ENCODE measurements at places on chromosomes 3 and 15.

DNA sequence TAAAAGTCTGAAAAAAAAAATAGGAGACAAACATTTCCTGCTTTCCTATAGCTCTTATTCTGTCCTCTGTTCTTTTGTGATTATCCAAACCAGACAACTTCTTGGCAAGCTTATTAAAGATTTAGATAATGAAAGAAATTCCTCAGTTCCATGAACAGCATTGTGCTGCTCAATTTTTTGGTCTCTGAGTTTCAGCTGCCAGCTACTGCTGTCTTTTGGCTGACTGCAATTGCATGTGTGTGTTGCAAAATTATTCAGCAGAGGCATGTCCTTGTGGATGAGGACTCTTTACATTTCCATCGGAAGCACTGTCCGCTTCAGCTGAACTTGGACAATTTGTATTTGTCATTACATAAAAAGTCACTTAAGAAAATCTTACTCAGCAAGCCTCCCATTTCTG is 397.3 kb upstream of the RASGRP1 start:
- DNase-seq = no peak

- DNase-seq = no peak
These were observed 1055.7 kb downstream of the NAALADL2 start for GRCh38 chr3:175914785-175915184.

DNA sequence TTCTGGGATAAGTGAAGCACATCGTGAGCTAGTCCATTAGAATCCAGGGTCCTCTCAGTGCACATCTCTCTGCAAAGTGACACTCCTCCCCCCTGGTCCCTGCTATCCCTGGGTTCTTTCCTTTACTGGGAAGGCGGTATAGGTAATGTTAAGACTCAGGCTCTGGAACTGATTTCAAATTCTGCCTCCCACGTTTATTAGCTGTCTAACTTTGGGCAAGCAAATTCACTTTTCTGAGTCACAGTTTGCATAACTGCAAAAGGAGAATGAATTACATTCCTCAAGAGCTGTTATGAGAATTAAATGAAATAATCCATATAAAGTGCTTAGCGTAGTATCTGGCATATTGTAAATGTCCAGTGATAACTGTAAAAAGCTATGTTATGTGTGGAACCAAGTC is 168.1 kb upstream of the LRRN1 start:
- no peak for DNase-seq

DNA sequence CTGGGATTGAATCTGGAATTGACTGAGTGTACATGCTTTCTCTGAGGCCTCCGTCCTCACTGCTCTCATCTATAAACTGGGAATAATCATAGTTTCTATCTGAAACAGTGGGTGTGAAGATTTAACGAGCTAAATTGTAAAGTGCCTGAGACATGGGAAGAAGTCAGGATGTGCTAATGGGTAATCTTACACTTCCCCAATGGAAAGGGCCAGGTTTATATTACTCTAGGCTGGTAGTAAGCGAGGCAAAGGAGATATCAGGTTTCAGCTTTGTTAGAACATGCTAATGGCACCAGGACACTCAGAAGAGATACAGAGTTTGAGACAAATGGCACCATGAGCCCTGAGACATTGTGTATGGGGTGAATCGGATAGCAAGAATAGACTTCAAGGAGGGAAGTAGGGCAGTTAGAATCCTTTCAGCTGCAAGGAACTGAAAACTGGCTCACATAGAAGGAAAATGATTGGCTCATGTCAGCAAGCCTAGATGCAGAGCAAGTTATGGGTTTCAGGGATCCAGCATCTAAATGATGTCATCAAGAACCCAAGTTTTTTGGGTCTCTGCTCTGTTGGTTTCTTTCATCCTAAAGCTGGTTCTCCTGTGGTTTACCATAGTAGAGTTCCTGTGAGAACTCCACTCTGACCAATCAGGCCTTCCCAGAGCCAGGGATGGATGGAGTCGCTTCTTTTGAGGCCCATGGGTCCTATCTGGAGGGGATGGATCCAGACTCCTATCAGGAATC is 21.8 kb downstream of the FLNB start:
- DNase-seq = no peak

GRCh38 chr3:73254062-73254461 is 192.6 kb downstream of the EBLN2 start:
- no peak for DNase-seq

GRCh38 chr3:188553569-188553968 is 399.6 kb downstream of the LPP start:
- no peak for DNase-seq
